SHP77 treated with DMSO at 0.1 percent for 48 hours (cell line): ENCODE measurements at places on chromosomes 6 and 20.

DNA sequence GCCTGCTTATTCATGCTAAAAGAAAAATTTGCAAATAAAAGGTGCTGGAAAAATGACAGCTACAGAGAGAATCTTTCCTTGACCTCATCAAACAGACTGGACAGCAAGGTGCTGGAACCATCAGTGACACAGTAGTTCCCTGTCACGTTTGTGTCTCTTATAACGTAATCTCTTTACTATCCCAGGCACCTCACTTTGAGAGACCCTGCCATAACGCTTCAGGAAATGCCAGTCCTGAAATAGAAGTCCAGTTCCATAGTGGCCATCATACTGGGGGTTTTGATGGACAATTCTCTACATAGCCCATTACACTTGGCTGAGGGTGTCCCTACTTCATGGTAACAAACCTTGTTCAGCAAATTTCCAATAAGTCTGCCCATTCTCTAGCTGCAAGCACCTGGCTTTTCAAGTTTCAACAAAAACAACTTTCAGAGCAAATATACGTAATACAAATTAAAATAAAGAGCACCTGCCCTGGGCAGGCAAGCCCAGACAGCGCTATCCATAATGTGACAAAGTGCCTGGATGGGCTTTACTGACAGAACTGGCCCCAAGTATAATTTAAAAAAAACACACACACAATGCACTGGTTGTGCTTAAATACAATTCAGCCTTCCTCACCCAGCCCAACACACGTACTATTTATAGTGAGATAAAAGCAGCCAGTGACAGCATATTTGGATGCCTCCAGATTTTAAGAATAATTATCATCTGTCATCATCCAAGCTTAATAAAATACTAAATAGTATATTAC, 38.7 kb downstream of the CNKSR3 start:
- DNase-seq, result peak; percentile 97

GRCh38 chr6:44512868-44513741, 125.6 kb downstream of the CDC5L start:
- DNase-seq, result no peak

GRCh38 chr20:44981736-44982406, 15.6 kb downstream of the STK4 start:
- no peak for DNase-seq

DNA sequence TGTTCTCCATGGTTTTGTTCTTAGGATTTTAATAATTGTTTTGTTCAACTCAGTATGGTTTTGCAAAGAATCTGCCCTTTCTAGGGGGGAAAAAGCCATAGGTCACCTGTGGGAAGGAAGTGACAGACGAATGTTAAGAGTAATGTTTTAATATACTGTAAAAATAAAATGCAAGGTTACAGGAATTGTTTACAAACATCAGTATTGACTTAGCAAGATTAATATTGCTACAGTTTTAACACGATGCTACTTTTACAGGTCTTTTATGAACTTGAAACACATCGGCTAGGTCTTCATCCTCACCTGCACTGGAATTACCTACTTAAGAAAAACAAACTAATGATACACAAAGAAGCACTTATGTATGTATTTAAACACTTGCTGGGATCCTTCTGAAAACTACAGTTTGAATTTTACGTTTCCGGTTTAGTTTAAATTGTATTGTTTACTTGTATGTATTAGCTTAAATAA, 1.7 kb upstream of the NKX2-4 start:
- no peak for DNase-seq

DNA sequence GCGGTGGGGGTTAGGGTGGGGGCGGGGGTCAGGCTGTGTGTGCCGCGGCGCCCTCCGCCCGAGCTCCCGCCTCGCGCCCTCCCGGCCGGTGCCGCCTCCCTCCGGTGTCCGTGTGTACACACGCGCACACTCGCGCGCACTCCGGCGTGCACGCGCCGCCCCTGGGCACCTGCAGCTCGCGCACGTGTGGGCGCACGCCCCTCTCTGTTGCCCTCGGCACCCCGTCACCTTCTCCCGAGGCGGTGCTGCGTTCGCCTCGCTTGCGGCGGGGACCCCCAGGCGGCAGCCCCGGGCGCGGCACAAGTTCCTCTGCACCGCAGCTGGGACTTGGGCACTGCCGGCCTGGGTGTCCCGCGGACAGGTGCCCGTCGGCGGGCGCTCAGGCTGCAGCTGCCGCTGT, 525 bp downstream of the MACROD2 start:
- no peak for DNase-seq

DNA sequence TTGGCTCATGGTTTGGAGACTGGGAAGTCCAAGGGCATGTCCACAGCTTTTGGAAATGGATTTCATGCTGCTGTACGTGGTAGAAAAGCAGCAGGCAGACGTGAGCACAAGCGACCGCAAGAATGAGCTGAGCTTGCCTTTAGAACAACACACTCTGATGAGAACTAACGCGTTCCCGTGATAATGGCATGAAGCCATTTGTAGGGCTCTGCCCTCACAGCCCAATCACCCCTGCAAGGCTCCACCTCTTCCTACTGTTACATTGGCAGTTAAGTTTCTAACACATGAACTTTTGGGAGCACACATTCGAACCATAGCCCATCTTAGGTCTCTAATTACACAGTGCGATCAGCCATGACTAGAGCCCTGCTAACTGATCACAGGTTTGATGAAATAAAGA, 107.5 kb upstream of the TMEM170B start:
- DNase-seq, result no peak

GRCh38 chr20:4794846-4795245, 73.1 kb downstream of the PRND start:
- DNase-seq, result no peak

GRCh38 chr20:46512943-46513844, at the start of gene ZNF334:
Gene ZNF334, minus strand, starts transcription at chr20:46513559. Its CDS starts 1,457 bp downstream, at chr20:46512102.
- no peak for DNase-seq

DNA sequence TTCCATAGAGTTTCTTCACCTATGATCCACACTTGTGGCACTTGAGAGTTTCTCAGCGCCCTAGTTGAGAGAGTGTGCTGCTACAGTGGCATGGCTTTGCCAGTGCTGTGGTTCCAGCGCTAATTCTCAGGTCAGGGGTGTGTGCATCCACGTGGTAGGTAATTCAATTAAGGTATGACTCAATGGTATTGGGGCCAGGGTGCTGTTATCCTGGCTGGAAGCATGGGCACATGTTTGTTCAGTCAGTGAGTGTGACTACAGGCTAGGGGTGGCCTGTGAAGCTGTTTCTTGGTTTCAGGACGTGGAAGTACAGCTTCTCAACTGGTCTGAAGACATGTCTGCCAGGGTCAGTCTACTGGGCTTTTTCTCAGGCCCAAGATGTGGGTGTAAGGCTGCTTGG, 3.0 kb upstream of the SEMG2 start:
- no peak for DNase-seq

DNA sequence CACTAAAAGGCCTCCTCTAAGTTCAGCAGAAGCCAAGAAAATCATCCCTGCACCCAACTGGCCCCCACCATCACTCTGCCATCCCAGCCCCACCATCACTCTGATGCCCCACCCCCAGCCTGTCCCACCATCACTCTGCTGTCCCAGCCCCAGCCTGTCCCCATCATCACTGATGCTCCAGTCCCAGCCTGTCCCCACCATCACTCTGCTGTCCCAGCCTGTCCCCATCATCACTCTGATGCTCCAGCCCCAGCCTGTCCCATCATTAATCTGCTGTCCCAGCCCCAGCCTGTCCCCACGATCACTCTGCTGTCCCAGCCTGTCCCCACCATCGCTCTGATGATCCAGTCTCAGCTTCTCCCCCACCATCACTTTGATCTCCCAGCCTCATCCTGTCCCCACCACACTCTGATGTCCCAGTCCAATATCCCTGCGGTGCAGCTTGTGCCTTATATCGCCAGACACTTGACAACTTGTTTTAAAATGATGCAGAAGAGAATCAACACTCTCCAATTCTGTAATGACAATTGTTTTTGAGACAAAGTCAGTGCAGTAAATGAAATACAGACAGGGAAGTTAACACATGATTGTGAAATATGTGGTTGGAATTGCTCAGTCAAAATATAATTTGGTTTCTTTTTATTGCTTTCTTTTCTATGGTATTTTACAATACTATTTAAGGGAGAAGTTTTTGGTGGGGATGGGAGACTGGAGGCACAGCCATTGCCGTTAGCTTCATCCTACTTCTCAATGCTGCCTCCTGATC, 100.8 kb downstream of the TNFAIP3 start:
- DNase-seq, result no peak

DNA sequence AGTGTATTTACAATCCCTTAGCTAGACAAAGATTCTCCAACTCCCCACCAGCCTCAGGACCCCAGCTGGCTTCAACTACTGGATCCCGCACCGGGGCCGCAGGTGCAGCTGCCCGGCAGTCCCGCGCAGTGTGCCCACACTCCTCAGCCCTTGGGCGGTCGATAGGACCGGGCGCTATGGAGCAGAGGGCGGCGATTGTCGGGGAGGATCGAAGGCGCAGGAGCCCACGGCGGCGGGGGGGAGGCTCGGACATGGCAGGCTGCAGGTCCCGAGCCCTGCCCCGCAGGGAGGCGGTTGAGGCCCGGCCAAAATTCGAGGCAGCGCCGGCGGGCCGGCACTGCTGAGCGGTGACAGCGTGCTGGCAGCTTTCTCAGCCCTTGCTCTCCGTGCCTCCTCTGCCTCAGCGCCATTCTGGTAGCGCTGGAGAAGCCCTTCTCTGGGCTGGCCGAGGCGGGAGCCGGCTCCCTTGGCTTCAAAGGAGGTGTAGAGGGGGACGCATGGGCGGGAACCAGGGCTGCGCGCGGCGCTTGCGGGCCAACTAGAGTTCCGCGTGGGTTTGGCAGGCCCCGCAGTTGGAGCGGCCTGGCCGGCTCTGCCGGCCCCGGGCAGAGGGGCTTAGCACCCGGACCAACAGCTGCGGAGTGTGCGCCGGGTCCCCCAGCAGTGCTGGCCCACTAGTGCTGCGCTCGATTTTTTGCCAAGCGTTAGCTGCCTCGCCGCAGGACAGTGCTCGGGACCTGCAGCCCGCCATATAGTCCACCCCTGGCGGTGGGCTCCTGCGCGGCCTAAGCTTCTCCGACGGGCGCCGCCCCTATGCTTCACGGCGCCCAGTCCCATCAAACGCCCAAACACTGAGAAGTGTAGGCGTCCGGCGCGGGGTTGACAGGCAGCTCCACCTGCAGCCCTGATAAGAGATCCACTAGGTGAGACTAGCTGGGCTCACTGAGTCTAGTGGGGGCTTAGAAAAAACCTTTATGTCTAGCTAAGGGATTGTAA, 32.4 kb upstream of the KIF13A start:
- DNase-seq, result no peak

- DNase-seq, result no peak
Measured at GRCh38 chr6:12148841-12149240, 136.7 kb downstream of the HIVEP1 start.

- DNase-seq, result no peak
Measured at GRCh38 chr6:41222513-41222912, 5.6 kb upstream of the TREML4 start.

DNA sequence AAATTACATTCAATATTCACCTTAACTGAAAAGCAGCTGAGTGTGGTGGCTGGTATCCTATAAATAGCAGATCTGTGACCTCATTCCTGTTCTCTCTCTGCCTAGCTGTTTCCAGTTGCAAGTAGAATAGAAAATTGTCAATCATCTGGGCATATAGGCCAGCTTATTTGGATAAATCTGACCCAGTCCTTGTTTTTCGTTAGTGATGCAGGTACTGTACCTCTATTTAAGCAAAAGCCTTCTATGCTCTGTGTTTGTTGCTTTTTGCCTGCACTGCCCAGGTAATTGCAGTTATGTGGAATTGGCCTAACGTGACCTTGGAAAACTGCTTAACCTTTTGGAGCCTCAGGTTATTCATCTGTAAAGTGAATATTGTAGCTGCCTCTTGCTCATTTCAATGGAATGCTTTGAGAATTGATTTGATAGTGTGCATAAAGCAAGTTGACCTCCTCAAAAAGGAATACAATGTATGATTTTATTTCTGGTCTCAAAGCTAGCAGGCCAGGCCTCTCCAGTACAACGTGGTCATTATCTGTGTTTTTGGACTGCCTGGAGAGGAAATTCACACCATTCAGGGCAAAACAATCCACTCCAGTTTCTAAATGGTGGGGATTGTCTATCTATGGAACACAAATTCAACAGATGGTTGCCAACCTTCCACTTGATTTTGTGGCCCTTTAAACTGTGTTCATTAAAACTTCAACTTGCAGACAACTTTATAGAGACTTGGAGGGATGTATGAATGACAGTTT, 508.7 kb upstream of the CITED2 start:
- peak; percentile 46 for DNase-seq

DNA sequence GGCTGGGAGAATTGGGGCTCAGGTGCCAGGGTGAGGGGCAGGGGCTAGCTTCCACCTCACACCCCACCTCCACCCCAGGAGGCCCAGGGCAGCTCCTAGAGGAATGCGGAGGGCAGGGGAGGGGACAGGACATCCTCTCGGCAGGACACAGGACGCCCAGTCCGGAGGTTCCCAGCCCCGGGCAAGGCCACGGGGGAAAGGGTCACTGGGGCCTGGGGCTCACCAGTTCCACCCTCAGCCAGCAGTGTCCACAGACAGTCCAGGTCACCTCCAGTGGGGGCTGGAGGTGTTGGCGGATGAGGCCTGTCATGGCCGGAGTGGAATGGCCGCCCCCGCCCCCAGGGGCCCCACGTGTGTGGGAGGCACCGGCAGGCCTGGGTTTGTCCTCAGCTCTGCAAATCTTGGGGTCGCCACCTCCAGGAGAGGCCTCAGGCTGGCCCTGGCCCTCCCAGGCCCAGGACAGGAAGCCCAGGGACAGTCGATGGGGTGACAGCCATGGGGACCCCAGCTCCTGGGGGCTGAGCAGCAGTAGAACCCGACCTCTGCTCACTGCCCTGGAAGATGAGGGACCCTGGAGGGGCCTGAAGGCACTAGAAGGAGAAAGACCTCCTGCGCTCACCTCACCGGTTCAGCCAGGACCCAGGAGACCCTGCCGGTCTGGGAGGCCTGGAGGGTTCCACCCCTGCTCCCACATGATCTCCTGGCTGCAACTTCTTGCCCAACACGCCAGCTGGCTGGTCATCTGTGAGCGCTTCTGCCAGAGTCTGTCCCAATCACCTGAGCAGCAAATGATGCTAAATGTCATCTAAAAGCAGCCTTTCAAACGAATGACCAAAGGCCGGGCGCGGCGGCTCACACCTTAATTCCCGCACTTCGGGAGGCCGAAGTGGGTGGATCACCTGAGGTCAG, 13.0 kb upstream of the ABHD16B start:
- DNase-seq, result no peak

DNA sequence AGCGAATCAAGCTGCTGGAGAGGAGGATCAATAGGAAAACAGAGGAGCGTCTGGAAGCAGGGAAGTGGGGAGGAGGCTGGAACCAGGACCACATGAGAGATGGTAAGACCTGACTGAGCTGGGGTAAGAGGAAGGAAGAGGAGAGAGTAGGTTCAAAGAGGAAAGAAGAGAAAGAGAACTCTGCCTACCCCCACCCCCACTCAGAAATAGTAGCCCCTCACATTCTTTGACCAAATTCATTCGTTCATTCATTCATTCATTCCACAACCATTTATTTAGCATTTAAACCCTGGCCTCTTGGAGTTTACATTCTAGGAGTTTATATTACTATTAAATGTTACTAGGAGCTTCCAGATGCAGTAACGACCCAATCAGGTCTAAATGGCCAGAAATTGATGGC, 15.8 kb upstream of the HCK start:
- no peak for DNase-seq

- DNase-seq, result no peak
Measured at GRCh38 chr6:56115715-56116114, 131.7 kb downstream of the COL21A1 start.

- DNase-seq, result no peak
Measured at GRCh38 chr6:156538875-156539660, 238.1 kb upstream of the ARID1B start.

- no peak for DNase-seq
Measured at GRCh38 chr6:159056003-159056402, 11.2 kb upstream of the TAGAP start.
